ENCODE measurements at places on chromosomes 5 and 9.

DNA sequence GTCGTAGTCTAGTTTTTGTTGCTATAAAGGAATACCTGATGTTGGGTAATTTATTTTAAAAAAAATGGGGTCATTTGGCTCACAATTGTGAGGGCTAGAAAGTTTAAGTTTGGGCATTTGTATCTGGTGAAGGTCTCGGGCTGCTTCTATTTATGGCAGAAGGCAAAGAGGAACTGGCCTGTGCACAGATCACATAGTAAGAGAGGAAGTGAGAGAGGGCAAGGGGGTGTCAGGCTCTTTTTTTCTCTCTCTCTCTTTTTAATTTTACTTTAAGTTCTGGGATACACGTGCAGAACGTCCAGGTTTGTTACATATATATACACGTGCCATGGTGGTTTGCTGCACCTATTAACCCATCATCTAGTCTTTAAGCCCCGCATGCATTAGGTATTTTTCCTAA, 453.3 kb downstream of the DIRAS2 start:
- DNase-seq: no peak

DNA sequence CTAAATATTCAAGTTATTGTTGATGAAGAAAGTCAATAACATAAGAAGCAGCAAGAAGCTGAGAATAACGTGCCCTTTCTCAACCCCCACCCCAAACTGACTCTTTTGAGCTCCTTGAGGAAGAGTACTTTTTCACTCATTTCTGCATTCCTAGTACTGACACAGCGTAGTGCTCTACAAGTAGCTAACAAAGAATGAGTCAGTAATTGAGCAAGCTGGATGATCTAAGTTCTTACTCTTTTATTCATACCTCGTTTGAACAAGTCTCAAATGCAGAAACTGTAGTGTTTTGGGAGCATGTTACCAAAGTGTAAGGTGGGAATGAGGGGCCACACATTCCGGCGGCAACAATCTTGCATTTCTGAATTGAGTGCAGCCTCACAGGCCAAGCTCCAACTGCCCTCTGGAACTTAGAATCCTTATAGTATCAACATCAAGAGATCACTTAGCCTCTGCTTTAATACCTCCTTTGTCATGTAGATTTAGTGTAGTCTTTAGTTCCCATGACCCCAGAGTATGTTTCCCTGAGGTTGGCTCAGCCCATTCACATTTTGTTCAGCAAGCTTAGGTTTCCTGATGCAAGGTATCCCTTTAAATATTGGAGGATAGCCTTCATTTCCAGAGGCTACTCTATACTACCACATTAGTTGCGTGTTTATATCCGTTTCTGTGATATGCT, 152.0 kb downstream of the PRR16 start:
- DNase-seq: peak; percentile 39

DNA sequence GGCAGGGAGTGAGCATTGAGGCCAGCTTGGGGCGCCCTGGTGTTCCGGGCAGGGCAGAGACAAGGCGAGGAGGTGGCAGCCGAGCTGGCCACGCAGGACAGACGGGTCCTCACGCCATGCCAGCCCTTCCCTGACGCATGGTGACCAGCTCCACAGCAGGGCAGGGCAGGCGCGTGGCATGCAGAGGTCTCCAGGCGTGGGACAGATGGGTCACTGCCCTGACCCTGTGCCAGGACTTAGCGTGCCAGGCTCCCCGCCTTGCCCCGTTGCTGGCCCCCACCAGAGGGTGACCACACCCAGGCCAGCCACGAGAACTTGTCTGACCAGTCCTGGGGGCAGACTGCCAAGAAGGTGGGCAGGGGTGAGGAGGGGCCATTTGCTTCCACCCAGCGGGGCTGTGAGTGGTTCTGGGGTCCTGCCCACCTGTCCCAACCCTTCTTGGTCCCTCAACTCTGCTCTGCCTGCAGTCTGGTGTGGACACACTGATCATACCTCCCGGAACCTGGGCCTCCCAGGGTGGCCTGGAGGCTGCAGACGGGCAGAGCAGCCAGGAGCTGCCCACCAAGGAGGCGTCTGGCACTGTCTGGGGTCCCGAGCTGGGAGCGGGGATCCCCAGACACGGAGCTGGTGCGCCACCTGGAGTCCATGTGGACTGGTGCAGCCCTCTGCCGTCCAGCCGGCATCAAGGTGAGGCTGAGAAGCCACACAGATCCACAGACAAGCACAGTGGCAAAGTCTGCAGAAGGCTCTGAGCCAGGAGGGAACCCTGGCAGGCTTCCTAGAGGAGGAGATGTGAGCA, at the start of gene RNF224:
Gene RNF224 (plus strand): TSS at position 449 of the 799 bp plus-strand sequence. CDS start 834 bp downstream, outside the sequence.
- DNase-seq: peak; percentile 20

DNA sequence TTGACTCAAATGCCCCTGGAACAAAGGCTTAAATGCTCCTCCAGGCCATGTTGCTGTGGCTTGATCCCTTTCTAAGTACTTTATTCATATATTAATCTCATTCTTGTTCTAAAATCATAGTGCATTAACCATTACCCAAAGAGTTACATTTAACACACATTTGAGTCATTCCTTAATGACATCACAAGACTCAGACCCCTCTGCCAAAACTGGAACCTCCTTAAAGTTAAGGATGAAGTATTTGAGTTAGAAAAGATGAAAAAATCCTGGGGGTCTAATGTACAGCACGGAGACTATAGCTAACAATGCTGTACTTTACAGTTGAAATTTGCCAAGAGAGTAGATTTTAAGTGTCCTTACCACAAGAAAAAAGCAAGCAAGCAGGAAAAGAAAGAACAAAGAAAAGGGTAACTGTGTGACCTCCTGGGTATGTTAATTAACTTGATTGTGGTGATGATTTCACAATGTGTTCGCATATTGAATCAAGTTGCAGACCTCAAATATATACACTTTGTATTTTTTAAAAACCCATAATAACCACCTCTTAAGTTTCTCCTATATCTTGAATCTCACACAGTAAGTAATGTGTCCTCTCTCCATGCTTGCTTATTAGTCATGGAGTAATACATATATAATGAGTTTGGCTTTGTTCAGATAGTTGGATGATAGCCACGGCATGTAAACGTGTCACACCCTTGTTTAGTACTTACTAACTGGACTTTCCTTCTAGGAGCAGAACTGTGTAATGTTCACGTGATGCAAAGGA, 376.9 kb downstream of the SEMA5A start:
- no peak for DNase-seq

- no peak for DNase-seq
Observed at GRCh38 chr9:136300866-136301265, 3.0 kb downstream of the CCDC187 start.

- DNase-seq: no peak
Observed at GRCh38 chr5:122545986-122546385, 228.9 kb upstream of the SNX2 start.

DNA sequence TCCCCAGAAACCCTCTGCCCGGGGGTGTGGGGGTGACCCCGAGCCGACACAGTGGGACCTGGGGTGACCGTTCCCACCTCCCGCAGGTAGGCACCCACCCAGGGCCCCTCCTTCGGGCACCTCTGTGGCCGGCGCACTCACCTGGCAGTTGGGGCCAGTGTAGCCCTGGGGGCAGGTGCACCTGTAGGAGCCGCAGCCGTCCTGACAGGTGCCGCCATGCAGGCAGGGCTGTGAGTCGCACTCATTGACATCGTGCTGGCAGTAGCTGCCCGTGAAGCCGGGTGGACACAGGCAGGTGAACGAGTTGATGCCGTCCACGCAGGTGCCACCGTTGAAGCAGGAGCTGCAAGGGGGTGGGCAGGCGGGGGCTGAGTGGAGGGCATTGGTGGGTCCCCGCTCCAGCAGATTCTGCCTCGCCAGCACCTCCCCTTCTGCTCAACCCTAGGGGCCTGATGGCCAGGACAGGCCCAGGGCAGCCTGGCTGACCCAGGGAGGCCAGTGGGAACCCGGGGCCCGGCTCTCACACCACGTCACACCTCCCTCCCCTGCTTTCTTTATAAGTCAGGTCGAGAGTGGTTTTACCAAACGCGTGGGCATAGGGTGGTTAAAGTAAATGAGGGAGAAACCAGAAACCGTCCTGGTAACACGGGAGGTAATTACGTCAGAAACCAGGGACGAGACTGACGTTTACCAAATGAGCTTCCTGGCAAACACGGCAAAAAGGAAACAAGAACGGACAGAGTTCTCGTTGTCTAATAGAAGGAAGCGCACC, 26.1 kb upstream of the SEC16A start:
- DNase-seq: no peak

- DNase-seq: no peak
Observed at GRCh38 chr5:54571462-54571861, 53.9 kb downstream of the SNX18 start.

- no peak for DNase-seq
Observed at GRCh38 chr5:62886603-62887315, 308.1 kb downstream of the LRRC70 start.

- DNase-seq: no peak
Observed at GRCh38 chr9:98074115-98074990, 17.8 kb downstream of the NANS start.

- DNase-seq: no peak
Observed at GRCh38 chr5:137693307-137693950, 42.5 kb downstream of the KLHL3 start.

GRCh38 chr9:38160613-38161215, 91.7 kb upstream of the SHB start:
- peak; percentile 15 for DNase-seq

DNA sequence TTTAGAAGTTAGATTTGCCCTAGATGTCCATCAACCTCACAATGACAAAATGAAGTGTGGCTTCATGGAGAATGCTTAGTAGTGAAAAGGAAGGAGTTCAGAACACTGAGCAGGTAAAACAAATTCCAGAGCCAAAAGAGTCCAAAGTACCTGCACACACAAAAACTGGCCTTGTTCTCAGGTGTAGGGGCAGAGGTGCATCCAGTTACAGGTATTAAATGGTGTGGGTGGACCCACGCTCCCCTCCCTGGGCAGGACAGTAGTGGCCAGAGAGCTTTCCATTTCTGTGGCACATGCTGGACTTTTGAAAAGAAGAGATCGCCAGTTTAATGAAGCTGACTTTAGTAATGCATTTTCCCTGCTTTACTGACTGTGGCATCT, 47.2 kb downstream of the SECISBP2 start:
- DNase-seq: no peak
